ENCODE measurements at places on chromosomes 12 and 14.

- no peak for DNase-seq
These were observed 105.1 kb upstream of the DCN start for GRCh38 chr12:91287753-91288152.

DNA sequence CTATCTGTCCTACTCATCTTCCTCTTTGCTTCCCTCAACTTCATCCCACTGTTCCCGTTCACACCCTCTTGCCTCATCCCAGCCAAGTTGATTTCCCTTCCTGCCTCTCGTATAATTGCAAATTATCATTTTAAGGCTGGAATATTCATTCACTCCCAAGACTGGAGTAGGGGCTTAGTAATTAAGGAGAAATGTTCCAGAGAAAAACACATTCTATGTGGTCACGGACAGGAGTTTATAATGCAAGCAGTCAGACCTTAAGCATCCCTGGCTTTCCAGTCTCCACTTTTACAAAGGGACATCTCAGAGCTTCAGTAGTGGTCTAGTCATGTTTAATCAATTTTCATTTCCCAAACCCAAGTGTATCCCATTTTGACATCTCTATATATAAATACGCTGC lies 54.9 kb downstream of the TMEM132D start:
- no peak for DNase-seq

DNA sequence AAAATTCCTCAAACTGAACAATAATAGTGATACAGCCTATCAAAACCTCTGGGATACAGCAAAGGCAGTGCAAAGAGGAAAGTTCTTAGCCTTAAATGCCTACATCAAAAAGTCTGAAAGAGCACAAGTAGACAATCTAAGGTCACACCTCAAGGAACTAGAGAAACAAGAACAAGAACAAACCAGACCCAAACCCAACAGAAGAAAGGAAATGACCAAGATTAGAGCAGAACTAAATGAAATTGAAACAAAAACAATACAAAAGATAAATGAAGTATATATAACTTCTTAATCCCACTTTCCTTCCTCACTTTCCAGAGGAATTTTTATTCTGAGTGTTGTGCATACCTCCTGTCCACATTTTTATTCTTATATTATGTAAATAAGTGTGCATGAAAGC lies 192.0 kb downstream of the FUT8 start:
- no peak for DNase-seq

GRCh38 chr12:24228371-24228770 lies 278.9 kb upstream of the SOX5 start:
- DNase-seq: no peak

- DNase-seq: no peak
These were observed 91.6 kb upstream of the PAWR start for GRCh38 chr12:79782172-79782900.

GRCh38 chr12:98238515-98239130 lies 276.8 kb upstream of the TMPO start:
- DNase-seq: no peak

DNA sequence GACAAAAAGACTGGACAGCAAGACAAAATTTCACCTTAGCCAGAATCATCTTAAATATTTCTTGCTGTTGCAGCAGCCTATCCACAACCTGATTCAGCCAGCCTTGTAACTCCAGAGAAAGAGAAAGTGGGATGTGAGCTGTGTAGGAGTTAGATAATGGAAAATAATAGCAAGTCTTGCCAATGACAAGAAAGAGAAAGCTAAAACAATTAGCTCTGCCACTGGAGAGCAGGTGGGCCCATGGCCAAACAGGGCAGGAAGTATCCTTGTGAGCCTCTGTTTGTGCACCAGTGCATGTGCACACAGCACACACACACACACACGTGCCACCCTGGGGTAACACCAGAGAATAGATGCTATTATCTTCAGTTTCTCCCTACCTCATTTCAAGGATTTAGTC lies 106.0 kb upstream of the CCDC196 start:
- no peak for DNase-seq

GRCh38 chr12:102757154-102757881 lies 159.7 kb downstream of the PAH start:
- DNase-seq: no peak

GRCh38 chr12:25929142-25929541 lies 29.3 kb upstream of the RASSF8 start:
- DNase-seq: no peak

Data from neural progenitor cell (in vitro differentiated cells).